Cortex of kidney (tissue), 1 donor: ENCODE measurements at places on chromosomes 7 and 10.

DNA sequence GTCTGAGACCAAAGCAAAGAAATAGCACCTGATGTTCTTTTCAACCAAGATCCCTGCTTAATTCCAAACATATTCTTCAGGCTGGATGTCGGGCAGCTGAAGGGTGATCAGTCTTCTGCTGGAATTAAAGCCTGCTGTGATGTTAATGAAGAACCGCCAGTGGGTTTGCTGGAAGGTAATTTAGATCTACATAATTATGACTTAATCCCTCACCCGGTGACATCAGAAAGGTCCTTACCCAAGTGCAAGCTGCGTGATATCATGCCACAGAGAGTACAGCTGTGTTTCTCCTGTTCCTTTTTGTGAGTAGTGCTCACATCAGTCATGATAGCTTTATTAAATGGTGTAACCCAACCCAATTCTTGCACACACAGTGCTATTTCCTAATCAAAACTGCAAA lies 29.1 kb upstream of the LRGUK start:
- DNase-seq, result no peak

DNA sequence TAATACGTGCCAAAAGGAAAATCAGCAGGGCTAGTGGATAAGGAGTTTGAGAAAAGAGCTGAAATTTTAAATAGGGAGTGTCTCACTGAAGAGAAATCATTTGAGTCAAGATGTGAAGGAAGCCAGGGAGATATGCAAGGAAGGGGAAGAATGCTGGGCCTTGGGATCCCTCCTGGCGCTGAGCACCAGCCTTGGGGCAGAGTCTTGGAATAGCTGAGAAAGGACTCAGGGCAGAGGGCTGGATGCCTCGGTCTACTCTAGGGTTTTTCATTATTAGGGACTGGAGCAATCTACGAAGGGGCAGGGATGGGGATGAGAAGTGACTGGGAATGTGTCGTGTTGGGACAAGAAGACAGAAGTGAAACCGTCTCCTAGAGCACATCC lies 484 bp downstream of the ZWINT start:
- DNase-seq, result no peak

GRCh38 chr10:45454859-45455258 lies 80.8 kb downstream of the ALOX5 start:
- no peak for DNase-seq

- DNase-seq, result no peak
Measured at GRCh38 chr10:33363106-33363505, 28.6 kb upstream of the NRP1 start.

DNA sequence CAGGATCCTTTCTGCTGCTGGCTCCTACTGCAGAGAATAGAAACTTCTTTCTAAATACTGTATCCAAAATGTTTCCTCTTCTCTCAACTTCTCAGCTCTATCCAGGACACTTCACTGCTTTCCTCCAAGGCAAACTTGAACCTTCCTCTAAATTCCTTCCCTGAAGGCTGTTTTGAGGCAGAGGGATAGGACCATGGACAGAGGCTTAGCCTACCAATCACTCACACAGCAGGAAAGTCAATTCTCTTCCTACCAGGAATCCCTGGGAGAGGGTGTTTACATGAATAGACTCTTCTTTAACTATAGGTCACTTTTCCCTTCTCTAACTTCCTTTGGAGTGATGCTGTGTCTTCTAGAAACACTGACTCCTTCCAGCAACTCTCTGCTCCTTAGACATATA lies 115.6 kb upstream of the MKLN1 start:
- no peak for DNase-seq

DNA sequence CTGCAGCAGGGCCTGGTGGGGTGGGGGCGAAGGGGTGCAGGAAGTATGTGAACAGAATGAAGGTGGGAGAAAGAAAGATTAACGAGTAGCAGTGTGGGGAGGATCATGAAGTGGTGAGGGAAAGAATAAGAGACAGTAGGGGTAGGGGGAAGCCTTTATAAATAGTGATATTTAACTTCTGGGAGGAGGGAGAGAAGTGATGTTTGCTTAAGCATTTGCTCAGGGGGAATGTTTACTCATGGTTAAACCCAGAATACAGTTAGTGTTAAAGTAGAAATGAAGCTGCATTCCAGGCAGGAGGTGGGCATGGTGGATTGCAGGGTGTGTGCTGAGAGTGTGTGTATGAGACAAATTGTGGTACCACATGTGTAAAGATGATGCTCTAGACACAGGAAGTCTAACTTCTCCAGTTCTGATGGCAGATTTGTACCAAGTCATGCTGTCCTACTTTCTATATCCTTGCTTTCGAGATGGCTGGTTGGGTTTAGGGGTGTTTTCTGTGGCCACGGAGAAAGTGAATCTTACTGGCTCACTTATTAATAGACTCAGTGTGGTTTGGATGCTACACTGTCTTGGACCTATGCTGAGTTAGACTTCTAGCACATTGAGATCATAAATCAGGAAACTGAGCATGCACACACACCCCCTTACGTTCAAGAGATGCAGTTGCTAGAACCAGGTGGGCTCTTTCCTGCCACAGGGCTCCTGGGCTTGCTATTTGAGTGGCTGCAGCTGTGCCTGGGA lies 10.6 kb upstream of the DNMBP start:
- DNase-seq, result no peak

GRCh38 chr10:11551916-11552602 lies 59.4 kb downstream of the USP6NL start:
- no peak for DNase-seq

- DNase-seq, result no peak
Measured at GRCh38 chr10:132693676-132694075, 92.3 kb downstream of the NKX6-2 start.

DNA sequence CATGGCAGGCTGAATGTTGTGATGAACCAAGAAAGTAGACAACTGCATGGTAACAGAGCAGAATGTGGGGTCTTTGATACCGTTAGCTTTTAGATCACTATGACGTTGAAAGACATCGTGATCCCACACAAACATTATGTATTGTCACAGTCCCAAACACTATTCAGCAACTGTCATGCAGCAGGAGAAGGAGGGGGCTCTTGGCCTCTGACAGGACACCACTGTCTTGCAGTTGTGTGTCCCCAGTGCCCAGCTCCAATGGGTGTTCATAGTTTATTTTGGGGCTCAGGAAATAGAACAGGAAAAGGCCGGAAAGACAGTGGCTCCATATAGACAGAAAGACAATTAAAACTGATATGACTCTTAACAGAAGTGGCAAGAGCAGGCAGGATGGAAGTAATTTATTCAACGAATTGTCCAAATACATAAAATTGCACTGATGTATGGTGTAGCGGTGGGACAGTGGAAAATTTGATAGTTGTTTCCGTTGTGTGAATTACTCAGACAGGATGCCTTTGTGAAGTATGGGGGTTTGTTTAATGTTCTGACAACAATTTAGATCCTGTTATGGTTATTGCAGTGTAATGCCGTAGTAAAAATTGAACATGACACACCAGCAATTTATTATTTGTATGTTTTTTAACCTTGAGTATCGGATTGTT lies 292.0 kb downstream of the LRMDA start:
- DNase-seq, result no peak

DNA sequence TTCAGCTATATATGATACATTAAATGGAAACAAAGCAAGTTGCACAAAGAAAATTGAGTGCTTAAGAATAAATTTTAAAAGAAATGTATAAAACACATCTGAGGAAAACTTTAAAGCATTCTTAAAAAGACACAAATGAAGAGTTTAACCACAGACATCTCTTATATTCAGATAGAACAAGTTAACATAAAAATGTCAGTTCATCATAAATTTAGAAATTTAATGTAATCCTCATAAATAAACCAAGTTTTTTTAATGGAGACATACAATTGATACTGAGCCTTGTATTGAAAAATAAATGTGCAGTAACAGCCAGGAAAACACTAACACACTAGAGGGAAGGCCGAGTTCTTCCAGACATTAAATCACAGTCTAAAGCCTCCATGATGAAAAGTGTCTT lies 243.9 kb upstream of the MKLN1 start:
- no peak for DNase-seq

DNA sequence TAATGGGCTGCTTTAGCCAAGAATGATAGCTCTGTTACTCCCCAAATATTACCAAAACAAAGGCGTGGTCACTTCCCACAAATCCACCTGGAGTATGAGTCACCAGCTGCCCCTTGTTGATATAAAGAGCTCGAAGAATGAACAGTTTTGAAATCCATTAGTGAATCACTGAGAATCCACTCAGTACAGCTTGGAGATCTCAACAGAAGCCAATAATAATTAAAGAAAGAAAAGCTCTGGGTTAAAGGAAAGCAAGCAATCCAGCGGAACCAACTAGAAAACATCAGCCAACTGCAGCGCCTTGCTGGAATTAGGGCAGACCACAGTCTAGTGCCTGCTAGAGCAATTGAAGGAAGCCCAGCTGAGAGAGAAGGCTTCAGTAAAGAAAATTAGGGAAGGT lies 576.0 kb upstream of the C7orf33 start:
- no peak for DNase-seq

DNA sequence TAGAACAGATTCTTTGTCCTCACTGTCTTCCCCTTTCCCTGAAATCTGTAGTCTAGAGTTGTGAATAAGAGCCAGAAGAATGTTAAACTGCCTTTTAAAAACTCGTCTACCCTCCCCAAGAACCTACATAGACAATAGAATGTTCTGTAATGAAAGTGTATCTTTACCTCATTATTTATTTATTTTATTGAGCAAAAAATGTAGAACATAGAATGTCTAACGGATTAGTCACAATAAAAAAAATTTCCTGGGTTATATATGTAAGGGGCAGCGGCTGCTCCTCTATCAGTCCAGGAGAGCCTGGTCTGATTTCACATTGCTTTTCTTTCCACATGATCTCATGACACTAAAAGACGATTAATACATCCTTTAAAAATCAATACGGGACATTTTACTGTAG lies 135.7 kb downstream of the SDK1 start:
- no peak for DNase-seq

GRCh38 chr7:121275204-121275603 lies 53.6 kb upstream of the WNT16 start:
- DNase-seq, result no peak

DNA sequence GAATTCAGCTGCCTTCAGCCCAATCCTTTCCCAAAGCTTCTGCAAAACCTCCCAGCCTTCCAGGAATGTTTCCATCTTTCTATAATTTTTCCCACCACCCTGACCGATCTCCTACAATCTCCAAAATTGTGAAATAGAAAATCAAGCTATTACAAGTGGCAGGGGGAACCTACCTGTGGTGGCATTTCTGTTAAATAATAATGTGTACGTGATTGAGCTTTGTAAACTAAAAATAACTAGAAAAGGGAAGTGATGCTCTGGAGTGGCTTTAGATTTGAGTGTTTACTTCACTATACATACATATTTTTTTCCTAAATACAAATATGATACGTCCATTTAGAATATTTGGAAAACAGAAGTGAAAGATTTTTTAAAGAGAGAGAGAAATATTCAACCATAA lies 593.6 kb downstream of the GRM8 start:
- DNase-seq, result no peak

GRCh38 chr10:29346296-29347001 lies 57.6 kb downstream of the LYZL1 start:
- no peak for DNase-seq

DNA sequence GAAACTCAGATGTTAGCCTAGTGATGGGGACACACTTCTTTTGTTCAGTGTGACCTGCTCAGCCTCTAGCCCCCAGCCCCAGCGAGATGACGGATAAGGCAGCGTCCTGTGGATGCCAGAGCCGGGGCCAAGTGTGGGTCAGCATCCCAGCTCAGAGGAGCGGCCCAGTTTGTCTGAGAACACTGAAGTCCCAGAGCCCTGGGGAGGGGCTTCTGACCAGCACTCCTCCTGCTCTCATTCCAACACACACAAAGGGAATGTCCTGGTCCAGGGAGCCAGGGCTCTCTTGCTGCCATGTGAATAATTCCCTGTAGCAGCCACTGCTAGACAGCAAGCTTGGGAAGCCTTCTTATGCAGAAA lies 4.5 kb upstream of the ATP6V0E2 start:
- DNase-seq, result no peak

GRCh38 chr10:117926491-117926890 lies 120.2 kb downstream of the RAB11FIP2 start:
- no peak for DNase-seq

DNA sequence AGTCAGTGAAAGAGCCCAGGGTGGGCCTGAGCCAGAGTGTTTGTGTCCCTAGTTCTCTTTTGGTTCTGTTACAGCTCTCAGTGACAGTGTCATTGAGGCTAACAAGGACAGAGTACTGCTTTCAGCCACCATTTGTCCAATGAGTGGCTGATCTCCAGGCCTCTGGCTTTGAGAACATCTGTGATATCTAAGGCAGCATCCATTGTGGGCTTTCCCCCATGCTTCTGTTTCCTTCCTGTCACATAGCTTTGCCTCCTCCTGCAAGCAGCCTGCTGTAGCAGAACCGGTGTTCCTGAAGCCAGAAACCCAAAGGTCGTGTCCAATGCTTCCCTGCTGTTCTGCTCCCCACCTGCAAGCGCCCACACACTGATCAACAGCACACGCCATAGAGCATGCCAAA lies 68.4 kb downstream of the IKZF1 start:
- no peak for DNase-seq

DNA sequence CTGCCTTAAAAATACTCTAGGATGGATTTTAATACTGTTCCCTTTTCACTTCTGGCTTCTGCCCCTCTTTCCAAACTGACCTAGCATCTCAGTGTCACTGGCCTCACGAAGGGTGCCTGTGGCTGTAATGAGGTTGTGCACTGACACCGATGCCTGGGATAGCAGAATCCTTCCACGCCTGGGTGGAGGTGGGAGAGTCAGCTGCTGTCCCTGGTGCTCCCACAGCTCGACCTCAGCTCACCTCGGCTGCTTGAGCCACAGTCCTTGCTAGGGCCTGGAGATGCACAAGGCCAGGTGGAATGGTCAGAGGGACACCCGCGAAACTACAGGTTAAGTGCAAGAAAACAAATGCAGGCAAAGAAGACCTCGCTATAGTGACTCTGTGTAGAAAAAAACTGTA lies 123.4 kb upstream of the ACBD5 start:
- no peak for DNase-seq

DNA sequence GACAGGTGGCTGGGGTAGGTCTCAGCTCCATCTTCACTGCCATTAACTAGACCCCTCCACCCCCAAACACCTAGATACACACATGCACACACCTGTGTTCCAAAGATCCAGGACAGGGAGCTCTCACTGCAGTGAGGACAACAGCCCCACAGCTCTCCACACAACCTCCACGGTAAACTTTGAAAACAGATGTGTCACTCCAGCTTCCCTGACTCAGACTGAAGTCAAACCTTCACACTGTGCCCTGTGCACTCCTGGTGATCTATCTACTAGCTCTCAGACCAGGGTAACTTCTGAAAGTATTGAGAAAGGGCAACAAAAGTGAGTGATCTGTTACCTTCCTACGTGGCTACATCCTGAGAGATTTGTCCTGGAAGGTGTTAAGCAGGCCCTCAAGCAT lies 519.8 kb downstream of the XPNPEP1 start:
- no peak for DNase-seq

DNA sequence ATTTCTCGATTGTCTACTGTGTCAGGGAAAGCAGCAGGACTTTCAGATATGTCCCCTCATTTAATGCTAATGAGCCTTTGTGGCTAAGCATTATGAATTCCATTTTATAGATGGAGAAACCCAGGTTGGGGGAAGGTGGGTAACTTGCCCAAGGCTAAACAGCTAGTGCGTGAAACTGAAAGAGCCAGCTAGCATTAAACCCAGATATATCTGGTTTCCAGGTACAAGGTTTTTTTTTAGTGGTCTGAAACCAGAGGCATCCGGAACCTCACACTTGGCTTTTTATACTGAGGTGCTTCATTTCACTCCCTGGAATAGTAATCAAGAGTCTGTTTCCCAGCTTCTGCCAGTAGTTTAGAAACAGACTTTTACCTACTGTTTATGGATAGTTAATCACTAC lies 694.8 kb downstream of the PHTF2 start:
- no peak for DNase-seq

- DNase-seq, result no peak
Measured at GRCh38 chr7:47291461-47292081, 290.3 kb downstream of the TNS3 start.

GRCh38 chr10:46525177-46525823 lies 31.2 kb downstream of the GPRIN2 start:
- no peak for DNase-seq
